Left colon (tissue), 2 donors: ENCODE measurements at places on chromosomes 6 and 20.

DNA sequence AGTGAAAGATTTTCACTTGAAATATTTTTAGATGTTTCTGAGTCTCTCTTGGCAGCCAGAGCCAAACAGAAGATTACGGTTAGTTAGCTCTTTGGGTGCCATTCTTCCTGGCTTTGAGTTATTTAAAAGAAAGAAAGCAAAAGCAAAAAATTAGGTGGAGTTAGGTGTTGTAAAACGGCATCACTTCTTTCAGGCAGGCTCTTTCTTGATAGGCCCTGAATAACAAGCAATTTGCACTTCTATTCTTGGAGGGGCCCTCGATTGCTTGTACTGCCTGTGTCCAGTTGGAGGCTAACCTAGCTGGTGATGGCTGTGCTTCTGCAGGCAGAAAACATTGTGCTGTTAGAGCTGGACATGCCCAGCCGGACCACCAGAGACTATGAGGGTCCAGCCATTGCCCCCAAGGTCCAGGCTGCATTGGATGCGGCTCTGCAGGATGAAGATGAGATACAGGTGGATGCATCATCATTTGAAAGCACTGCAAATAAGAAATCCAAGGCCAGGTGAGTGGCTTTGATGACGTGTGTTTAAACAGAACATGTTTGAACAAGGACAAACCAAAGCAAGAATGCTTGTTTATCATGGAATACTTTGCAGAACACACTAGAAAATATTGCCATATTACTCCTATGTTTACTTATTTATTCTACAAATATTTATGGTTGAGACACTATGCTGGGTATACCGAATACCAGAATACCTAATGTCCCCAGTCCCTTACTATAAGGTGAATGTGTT lies 28.1 kb upstream of the ASXL1 start:
- DNase-seq: no peak

DNA sequence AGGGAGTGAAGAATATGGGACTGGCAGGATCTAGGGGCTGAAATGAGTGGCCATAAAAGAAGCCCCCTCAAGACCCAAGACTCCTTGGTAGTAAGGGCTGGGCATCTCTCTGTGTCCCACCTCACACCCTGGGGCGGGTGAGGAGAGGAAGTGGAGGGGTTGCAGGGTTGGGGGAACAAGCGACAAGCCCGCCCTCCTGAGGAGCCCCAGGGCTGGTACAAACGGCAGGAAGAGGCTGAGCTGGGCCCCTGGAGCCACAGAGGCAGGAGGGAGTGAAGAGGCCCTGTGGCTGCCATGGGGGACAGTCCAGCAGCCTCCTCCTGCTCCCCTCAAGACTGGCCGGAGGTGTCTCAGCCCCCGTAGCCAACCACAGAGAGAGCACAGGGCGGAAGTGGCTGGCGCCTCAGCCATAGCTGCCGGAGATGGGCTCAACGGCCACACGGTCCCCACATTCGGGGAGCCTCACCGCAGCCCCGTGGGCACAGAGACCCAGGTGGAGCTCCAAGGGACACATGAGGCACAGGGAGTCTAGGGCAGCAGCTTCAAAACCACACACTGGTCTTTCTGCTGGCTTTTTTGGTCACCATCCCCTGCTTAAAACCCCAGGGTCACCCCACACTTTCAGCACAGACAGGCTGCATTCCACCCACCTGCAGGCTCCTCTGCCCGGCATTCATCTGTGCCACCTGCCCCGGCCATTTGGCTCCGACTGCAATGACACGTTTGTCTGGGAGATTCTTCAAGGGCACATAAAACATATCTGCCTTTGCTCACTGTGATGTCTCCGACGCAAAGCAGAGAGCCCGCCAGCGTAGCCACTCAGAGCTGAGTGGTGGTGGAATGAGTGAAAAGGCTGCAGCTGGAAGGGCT lies 524 bp downstream of the C20orf203 start:
- peak; percentile 37 for DNase-seq

GRCh38 chr6:140155451-140156126 lies 781.1 kb upstream of the CITED2 start:
- no peak for DNase-seq

DNA sequence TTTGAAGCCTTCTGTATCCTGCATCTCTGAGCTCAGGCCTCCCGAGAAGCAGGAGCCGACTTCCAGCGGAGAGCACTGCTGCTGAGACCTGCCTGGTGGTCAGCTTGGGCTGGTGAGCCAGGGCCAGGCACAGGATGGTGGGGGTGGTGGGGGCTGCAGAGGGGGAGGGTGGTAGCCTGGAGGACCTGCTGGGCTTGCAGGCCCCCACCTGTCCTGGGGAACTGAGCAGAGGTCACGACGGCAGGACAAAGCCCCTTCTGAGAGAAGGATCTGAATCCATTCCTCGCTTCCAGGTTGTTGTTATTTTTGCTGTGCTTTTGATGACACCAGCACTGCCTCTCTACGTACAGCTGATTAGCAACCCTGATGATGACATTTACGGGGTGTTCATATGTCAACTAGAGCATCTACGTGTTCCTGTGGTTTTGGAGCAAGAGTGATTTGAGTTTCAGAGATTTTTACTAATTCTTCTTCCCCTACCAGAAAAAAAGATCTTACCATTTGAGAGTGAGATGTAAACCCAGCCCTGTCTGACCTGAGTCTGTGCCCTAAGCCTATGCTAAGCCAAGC lies 35.7 kb upstream of the CD93 start:
- DNase-seq: no peak

GRCh38 chr6:54873599-54873998 lies 27.0 kb downstream of the FAM83B start:
- DNase-seq: no peak
